Activated CD4-positive, CD25-positive, alpha-beta regulatory T cell (primary cell): ENCODE measurements at places on chromosomes 7 and 10.
A peak's percentile ranks its signal among the peaks of the same experiment; 100 is the strongest.

GRCh38 chr7:84393786-84394185, 199.2 kb upstream of the SEMA3A start:
- DNase-seq = no peak

- no peak for DNase-seq
Observed at GRCh38 chr10:90399782-90400181, 458.1 kb downstream of the HTR7 start.

- no peak for DNase-seq
Observed at GRCh38 chr7:36809086-36809485, 84.8 kb upstream of the AOAH start.

DNA sequence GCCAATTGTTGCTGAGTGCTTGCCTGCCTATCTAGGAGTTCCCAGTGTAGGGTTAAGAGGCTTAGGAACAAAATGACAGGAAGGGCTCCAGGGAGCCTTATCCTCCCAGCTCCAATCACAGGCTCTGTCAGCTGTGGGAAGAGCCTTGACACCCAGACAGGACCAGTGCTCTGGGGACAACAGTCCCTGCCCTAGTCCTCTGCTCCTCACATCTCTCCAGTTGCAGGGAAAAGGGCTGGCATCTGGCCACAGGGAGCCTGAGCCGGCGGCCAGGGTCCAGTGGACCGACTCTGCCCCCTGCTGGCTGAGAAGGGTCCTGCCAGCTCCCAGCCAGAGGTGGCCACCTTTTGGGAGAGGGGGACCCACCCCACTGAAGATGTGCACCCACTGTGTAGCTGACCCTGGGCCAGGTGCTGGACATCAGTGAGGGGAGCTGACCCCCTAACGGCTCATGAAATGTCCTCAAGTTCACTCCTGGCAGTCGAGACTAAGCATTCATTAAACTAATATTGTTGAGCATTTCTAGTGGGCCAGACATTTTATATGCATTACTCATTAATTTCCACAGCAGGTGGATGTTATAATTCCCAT, 17.6 kb downstream of the DNAJB12 start:
- peak; percentile 39 for DNase-seq

GRCh38 chr10:17234431-17234945, 6.4 kb downstream of the VIM start:
- DNase-seq = no peak

DNA sequence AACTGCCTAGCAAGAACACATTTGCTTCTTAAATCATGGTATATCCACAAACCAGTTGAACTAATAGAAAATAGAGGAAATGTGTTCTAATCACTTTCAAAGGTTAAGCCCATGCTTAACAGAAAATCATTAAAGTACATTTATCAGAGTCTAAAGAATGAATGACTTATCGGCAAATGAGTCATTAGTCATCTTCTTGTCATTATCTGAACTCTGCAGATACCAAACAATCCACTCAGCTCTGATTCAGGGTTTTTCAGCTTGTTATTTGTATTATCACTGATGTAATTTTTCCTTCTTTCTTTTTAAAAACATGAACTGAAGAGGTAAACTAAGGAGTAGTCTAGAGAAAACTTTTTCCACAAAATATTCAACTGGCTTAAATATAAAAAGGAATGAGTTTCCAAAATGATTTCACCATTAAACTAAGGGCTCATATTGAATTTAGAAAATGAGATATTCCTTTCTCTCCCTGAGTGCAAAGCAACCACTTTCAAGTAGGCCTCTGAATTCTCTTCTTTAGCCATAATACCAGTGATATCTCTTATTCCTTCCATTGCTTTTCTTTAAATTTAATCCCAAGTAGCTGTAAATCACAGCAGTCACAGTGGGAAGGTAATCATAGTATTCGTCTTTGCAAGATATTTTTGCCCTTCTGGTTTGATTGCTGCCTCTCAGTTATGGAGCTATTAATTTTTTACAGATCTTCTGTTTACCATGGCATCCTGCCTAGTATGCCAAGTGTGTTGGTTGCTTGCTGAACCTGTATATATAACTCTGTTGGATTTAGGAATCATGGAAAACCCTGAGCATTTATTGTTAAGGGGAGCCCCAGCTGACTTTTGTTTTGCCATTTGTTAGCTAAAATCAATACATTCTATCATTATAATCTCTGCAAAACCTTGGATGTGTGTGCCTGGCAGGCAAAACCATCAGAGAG, 125.1 kb downstream of the THSD7A start:
- no peak for DNase-seq

DNA sequence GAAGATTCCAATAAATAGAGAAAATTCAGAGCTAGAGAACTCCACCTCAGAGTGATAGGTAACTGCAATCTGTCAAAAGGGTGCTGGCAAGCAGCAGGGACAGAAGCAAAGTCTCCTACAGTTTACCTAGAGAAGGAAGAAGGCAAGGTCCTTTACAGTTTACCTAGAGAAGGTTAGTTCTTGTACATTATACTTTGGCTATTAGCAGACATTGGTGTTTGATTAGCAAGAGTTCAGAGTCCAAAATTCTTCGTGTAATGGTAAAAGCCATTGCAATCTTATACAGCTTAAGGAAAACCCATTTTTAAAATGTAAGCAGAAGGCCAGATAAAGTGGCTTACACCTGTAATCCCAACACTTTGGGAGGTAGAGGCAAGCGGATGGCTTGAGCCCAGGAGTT, 45.9 kb downstream of the SLC25A13 start:
- no peak for DNase-seq

GRCh38 chr7:147412782-147413556, 1177.6 kb upstream of the C7orf33 start:
- no peak for DNase-seq

DNA sequence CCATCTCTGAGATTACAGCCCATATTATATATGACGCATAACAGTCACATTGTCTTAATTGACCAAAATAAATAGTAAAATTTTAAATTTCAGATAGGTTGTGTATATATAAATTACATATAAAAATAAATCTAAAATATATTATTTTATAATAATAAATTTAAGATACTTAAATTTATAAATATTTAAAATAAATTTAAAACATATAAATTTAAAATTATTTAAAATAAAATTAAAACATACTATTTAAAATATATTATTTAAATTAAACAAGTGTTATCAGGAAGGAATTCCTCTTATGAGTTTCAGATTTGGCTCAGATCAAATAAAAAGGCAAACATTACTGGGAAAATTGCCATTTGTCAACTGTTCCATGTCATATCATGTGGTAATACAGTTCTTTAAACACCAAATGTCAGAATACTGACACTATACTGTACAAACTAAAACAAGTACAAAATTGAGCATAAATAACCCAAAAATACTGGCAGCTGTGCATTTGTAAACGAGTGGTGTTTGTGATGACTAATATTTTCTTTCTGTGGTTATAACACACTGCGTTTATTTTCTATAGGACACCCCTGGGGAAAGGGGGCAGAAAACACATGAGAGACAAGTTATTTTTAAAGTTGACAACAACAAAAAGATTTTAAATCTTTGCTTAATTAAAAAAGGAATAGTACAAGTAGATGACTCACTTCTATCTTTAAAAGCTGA, 71.3 kb upstream of the DGKB start:
- DNase-seq = no peak

DNA sequence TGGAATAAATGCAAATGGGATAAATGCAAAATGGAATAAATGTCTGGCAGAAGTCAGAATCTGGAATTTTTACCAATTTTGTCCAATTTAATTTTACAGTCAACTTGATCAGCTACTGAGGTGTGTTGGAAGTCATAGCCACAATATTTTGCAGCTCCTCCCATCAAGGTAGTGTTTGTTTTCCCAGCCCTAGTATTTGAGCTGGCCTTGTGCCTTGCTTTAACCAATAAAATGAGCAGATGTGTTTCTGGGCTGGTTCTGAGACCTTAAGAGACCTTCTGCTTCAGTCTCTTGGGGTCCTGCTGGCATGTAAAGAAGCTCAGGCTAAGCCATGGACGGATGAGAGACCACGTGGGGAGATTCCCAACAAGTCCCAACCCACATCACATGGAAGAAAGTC, 42.7 kb upstream of the RSBN1L start:
- no peak for DNase-seq

- no peak for DNase-seq
Observed at GRCh38 chr7:8823486-8823885, 390.1 kb downstream of the NXPH1 start.

DNA sequence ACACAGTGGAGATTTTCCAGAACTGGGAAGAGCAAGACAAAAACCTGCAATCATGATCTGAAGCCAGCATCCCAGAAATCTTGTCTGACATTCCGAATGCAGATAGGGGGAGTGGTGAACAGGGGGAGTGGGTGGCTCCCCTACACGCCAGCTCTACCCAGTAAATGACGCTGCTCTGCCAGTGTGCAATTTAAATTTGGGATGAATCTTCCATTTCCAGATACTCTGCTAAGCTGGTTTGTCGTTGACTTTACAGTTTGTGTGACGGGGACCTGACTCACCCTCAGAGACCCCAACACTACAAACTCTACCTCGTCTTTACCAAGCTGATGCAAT, 68.7 kb upstream of the CAMK2B start:
- DNase-seq = no peak

DNA sequence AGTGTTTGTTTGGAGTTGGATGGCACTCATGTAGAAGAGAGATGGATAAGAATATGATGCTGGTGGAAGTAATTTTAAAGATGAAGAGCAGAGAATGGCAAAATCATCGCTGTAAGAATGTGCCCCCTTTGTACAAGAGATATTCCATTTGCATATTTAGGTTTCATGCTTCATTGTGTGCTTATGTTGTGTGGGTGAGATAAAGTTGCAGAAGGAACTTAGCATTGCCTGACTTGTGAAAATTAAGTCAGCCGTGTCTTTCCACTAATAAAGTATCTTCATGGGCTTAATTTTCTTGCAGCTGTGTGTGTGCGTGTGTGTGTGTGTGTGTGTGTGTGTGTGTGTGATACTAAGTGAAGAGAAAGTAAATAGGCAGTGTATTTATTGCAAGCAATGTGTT, 381.9 kb downstream of the OTUD1 start:
- DNase-seq = no peak

DNA sequence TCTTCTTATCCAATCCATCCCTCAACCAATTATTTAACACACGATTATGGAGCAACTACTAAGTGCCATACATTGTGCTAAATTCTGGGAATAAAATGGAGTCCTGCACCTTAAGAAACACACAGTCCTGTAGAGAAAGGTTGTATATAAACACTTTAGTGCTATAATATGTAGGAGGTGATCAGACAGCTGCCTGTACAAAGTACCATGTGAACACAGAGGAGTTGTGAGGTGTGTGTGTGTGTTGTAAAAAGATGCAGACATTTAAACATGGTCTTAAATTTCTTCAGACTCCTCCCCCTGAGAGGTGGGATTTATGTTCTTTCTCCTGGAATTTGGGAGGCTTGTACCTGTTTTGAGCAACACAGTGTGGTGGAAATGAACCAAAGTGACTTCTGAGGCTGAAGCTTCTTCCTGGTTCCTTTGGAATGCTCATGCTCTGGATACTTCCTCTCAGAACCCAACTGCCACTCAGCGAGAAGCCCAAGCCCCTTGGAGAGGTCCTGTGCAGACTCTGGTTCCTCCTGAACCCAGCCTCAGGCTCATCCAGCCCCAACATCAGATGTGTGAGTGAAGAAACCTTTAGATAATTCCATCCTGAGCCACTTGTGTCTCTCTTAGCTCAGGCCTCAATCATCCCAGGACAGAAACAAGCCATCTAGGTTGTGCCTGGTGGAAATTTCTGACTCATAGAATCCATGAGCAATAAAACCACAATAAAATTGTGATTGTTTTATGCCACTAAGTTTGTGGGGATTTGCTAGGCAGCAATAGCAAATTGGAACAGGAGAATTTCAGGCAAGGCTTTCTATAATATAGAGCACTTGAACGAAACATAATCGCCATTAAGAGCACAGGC, 161.2 kb upstream of the FAM3C start:
- no peak for DNase-seq

GRCh38 chr10:56240471-56240870, 120.6 kb downstream of the ZWINT start:
- no peak for DNase-seq

DNA sequence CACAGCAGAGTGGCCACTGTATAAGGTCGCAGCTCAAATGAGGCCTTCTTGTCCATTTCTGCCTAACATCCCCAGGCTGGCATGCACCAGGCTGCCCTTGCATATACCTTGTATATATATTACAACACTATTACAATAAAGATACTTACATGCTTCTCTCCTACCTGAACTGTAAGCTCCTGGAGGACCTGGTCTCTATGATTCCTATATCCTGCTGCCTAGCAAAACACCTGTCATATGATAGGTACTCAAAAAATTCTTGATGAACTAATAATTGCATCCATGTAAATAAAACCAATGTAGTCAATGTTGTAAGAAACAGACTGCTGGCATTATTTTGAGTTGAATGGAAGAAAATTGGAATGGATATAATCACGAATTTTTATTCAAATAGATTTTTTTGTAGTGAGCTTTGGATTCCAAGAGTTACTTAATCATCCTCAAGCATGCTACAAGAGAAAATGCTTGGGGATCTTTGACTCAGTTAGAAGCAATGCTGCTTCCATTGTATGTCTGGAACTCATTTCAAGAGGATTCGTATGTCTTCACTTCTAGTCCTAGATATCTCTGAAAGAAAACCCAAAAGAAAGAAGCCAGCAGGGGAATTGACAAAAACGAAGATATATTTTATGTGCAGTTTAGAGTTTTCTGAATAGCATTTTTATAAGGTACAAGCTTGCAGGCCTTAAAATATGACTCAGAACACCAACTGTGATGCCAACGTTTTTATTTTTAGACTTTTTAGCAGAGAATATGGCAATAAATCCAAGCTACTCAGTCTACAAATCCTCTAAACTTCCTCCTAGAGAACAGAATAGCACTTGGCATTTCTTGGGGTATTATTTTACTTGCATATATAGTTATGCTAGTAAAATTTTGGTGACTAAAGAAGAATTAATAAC, 53.1 kb downstream of the OSBPL3 start:
- no peak for DNase-seq
